ENCODE measurements at places on chromosomes 6 and 20. TPM values are rescaled to one million over a fixed set of nuclear protein-coding genes. Genes with fewer than 3 reads are reported as not detected.

DNA sequence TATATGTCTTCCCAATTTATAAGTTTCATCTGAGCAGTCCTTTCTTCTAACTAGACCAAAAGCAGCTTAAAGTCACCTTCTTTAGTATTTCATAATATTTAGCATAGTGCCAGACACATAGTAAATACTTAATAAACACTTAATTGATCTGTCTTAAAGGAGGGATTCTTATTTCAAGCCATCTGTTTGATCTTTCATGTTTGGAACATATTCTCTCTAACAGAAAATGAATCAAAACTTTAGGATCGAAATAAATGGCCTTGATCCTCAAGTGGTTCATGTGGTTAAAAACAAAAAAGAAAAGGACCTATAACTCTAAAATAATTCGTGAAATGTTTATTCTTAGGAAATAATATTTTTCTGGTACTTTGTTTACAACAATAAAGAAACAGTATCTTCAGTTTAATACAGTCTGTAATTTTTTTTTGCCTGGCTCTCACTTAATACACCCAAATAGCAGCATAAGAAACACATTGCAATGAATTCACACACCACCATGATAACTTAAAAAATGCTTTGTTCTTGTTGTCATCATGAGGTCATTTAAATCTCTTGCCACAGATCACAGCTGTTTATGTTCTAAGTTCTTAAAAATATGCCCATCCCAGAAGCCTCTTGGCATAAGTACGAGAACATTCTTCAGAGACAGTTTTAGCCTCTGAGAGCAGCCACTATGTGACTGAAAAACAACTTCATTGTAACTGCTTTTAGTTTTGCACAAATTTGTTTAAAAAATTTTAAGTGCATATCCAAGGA, 48.1 kb downstream of the ESF1 start:
- no peak for DNase-seq

GRCh38 chr6:5469101-5469846, 208.0 kb downstream of the FARS2 start:
- DNase-seq = no peak

DNA sequence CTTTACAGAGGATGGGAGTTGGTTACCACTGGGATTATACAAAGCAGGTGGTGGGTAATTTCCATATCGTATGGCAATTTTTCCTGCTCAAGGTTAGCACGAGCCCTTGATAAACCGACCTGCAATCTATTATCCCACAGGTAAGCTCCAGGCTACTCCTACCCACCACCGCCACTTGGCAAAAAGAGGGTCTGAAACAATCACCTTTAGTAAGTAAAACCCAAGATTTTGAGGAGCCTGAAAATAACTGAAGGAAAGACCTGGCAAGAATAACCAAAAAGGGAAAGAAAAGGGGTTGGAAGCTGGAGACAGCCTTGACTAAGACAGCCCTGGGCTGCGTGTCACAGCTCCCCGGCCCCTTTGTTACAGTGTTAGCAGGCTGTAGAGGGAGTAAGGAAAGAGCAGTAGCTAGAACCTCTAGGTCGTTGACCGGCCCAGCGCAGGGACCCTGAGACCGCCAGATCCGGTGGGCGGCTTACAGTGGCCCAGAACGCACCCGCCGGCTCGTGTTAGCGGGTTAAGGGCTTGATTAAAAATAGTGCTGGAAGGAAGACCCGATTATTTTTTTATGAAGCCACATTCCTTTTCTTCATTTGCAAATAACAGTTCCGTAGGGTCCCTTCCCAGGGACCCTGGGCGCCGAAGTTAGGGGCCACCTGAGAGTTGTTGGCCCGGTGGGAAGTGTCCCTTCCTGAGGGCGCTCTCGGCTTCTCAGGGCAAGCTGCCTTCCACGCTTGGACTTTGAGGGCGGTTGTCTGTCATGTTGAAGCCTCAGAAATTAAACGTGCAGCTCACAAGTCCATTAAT, 30.5 kb downstream of the TFAP2B start:
- no peak for DNase-seq

- DNase-seq = no peak
These were observed 468.9 kb downstream of the PRKN start for GRCh38 chr6:162258647-162259046.

DNA sequence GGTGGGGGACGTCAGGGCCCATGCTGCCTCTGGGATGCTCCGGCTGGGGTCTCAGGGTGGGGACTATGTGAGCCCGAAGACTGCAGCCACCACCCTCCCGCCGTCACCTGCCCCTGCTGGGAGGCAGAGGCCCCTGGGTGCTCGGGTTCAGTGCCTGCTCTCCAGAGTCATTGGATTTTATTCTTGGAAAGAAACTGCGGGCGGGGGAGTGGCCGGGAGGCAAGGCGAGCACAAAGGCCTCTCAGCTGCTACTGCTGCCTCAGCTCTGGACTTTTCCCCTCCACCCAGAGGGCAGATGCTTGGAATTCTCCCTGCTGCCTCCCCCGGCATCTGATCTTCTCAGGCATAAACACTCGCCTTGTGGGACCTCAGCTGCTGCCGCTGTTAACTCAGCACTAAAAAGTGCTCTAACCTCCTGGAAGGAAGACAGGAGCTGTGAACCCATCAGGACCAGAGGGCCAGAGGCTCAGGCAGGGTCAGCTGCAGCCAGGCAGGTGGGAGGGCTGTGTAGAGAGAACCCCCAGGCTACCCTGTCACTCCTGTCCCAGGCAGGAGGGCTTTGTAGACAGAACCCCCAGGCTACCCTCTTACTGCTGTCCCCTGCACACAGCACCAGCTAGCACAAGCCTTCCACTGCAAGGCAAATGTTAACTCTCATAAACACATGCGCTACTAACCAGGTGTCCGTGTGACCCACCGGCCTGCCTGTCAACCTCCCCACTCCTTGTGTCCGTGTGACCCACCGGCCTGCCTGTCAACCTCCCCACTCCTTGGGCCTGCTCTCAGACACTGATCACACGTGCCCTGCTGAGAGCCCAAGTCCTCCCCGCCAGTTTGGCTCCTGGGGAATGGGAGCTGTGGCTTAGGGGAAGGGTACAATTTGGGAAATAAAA, 9.4 kb upstream of the FRMD1 start:
- no peak for DNase-seq

DNA sequence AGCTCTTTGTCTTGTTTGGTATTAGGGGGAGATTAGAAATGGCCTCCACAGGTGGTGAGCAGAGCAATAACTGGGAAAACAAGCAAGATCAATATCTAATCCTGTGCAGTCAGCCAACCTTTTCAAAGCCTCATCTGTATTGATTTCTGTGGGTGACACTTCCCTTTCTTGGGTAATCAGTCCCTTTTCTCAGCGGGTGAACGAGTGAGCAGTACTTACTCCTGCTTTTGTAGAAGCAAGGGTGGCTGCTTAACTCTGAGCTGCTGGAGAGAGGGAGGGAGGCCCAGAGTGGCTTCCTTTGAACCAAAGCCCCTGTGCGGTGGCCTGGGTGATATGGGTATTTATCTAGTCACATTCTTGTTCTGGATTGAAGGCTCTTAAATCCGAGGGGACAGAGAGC, 254.8 kb upstream of the CHD6 start:
- DNase-seq = no peak

DNA sequence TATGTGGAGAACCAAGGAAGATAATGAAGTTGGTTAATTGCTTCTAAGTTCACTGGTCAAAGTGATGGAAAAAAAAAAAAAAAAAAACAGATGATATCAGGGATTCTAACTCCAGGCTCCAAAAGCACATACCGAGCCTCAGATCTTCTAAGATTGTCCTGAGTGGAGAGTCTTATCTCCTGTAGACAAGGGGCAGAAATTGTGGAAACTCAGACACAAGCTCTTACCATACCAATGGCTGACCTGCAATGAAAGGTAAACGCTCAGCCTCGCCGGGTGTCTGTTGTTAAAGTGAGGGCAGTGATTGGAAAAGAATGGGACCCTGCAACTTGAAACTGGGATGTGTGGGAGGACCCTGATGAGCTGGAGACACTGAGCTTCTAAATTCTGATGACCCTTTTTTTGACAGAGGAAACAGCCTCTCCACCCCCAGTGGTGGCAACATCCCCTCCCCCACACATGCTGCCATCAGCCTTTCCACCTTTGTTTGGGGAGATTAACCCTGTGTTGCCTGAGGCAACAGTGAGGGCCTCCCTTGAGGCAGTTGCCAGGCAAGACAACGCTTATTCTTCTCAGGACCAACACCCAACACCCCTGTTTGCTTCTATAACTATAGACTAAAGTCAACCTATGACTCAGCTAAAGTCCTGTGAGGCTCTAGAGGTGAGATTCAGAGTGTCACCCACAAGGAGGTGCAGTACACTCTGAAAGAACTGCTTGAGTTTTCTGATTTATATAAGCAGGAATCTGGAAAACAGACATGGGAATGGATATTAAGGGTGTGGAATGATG, 154.0 kb downstream of the THBS2 start:
- no peak for DNase-seq

DNA sequence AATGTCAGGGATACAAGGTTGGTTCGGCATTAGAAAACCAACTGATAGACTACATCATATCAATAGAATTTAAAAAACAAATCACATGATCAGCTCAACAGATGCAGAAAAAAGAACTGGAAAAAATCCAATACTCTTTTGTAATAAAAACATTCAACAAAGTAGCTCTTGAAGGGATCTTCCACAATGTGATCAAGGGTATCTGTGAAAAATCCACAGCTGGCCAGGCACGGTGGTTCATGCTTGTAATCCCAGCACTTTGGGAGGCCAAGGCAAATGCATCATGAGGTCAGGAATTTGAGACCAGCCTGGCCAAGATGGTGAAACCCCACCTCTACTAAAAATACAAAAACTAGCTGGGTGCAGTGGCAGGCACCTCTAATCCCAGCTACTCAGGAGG, 63.1 kb downstream of the ASCC3 start:
- DNase-seq = no peak

DNA sequence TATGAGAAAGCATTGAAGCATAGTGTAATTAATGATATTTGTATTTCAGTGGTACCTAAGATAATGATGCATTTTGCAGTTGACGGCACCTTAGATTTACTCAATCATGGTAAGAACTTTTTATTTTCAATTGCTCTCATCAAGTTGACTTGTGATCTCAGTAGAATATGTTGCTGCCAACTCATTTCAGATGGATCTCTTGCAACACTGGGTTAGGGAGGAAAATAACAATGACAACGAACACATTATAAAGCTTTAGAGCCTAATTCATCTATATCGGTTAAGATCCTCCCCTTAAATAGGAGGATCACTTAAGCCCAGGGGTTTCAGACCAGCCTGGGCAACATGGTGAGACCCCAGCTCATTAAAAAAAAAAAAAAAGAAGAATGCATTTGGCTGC, 18.0 kb upstream of the TBC1D22B start:
- no peak for DNase-seq

GRCh38 chr6:7637533-7637932, 47.5 kb downstream of the SNRNP48 start:
- DNase-seq = no peak

DNA sequence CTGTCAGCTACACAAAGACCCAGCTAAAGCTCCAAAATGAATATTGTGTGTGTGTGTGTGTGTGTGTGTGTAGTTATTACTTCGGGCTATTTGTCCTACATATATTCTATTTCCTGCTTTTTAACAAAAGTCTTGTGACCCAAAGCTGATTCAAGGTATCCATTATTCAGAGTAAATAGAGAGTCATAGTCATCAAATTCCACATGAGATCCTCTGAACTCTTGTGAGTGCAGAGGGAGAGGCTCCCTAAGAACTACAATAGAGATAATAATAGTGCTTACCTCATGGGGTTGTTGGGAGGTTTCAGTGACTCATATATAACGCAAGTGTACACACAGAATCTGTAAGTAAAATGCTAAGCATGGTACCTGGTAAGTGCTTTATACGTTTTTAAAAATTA, 95.6 kb upstream of the SHLD1 start:
- DNase-seq = no peak

Gene XKR7
- not detected for total RNA-seq

Gene KATNA1
- 18.4 TPM for total RNA-seq

Gene OR2B2
- total RNA-seq = not detected

Gene THBS2
- 0.18 TPM for total RNA-seq

Gene SLC35B2
- total RNA-seq = 40.8 TPM

Gene MYO6
- 1.0 TPM for total RNA-seq

Gene FOXC1
- 0.08 TPM for total RNA-seq

All from activated T-cell treated with anti-CD3 and anti-CD28 coated beads, Interleukin-2, amount 50 U/mL, for 4 hours (primary cell).